ENCODE measurements at places on chromosomes 7 and 10.

- no peak for DNase-seq
Observed at GRCh38 chr10:12020574-12020973, 22.0 kb downstream of the UPF2 start.

- DNase-seq, result no peak
Observed at GRCh38 chr7:150957133-150958020, 20.7 kb downstream of the KCNH2 start.

DNA sequence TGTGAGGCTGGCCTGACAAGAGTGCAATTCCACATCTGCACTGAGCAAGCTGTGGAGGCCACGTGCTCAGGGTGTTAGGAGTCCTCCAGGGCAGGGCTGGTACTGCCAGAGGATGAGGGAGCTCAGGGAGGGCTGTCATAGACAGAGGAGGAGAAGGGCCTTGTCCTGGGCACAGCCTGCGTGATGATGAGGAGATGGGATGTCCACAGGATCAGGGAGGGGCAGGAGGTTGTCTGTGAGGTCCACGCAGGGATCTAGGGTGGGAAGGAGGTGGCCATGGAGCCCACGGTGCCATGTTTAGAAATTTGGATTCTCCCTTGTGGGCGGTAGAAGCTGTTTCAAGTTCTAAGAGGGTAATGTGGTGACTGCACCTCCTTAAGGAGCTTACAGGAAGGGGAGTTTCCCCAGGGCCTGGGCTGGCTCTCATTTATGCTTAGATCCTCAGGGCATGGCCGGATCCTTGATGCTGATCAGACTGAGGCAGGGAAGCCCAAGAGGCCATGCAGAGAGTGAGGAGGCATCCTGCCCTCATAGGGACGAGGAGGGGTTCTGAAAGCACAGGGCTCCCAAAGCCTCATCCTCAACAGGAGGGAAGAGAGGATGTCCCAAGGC is 30.3 kb downstream of the CHAT start:
- no peak for DNase-seq

DNA sequence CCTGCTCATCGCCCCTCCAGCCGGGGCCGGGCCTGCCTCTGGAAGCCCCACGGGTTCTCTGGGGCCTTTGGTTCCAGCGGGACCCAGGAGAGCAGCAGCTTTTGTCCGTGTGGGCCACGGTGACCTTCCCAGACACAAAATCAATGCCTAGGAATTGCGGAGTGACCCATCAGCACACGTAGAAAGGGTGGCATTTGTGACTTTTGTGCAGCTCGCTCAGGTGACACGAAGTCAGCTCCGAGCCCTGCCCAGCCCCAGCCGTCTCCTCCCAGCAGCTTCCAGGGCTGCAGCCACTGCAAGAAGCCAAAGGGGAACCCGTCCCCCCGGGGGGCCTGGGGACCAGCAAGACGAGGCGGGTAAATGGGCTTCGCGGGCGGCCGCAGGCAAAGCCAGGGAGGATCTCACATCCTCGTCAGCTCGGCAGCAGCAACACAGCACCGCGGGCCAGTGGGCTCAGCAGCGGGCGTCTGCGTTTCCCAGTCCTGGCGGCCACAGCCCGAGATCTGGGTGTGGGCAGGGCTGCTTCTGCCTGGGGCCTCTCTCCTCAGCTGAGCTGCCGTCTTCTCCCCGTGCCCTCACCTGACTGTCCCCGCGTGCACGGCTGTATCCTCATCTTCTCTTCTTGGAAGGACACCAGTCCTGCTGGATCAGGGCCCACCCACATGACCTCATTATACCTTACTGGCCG is 88.5 kb downstream of the PAXIP1 start:
- no peak for DNase-seq

DNA sequence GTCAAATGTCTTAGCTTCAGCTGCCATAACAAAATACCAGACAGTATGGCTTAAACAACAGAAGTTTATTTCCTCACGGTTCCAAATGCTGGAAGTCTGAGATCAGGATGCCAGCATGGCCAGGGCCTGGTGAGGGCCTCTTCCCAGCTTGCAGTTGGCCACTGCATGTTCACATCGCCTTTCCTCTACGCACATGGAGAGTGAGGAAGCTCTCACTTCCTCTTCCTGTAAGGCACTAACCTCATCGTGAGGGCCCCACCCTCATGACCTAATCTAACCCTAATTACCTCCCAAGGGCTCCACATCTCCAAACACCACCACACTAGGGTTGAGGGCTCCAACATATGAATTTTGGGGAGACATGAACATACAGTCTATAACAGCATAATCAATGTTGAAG is 14.4 kb downstream of the ZNF33B start:
- DNase-seq, result no peak

DNA sequence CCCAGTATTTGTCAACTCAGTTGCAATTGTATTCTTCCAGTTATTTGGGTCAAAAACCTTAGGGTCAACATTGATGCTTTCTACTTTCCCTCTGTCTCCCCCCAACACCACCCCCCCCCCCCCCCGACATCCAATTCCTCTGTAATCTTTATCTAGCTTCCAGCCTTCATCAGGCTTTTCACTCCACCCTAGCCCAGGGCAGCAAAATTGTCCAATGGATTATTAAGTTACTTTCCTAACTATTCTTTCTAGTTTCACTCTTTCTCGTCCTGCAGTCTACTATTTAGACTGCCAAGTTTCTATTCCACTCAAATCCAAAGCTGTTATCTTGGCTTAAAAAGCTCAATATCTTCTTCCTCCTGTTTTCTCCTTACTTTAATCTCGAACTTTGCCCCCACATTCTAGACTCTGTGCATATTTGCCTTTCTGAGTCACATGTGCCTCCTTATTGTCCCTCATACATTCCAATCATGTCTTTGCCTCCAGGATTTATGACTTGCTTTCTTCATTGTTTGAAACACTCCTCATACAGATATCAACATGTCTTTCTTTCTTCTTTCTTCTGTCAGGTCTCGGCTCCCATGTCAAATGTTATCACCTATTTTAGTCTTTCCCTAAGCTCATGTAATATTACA is 196.6 kb upstream of the TMEM196 start:
- DNase-seq, result no peak

DNA sequence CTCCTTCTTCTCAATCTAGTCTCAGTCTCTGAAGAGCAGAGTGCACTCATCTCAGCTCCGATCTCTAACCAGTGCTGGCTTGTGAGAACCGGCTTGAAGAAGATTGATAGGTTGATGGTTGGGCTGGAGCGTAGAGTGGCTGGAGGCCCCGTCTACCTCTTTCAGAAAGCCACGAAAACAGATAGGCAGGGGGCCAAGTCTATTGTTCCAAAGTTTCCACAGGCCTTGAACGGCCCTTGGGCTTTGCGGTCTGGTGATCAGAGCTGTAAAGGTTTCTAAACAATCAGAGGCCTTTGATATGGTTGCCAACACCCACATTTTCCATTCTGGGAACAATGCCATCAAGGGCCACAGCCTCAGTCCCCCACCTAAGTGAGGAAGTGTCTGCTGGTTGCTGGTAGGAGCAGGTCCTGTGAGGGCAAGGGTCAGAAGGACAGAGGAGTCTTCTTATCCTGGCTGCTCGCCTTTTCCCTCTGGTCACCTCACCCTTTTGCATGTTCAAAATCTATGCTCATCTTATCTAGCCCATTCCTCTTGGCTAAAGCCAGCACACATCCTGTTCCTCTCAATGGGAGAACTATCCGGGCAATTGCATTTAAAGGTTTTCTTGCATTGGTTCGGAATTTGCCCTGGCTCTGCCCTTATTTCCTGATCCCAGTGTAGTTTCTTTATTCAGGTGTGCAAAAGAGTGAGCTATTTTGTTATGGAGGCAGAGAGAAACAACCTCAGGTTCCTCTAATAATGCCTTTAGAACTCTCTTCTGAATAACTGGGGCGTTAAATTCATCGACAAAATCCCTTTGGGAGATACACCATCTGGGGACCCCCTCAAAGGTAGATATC is 70.3 kb upstream of the KMT2E start:
- no peak for DNase-seq

DNA sequence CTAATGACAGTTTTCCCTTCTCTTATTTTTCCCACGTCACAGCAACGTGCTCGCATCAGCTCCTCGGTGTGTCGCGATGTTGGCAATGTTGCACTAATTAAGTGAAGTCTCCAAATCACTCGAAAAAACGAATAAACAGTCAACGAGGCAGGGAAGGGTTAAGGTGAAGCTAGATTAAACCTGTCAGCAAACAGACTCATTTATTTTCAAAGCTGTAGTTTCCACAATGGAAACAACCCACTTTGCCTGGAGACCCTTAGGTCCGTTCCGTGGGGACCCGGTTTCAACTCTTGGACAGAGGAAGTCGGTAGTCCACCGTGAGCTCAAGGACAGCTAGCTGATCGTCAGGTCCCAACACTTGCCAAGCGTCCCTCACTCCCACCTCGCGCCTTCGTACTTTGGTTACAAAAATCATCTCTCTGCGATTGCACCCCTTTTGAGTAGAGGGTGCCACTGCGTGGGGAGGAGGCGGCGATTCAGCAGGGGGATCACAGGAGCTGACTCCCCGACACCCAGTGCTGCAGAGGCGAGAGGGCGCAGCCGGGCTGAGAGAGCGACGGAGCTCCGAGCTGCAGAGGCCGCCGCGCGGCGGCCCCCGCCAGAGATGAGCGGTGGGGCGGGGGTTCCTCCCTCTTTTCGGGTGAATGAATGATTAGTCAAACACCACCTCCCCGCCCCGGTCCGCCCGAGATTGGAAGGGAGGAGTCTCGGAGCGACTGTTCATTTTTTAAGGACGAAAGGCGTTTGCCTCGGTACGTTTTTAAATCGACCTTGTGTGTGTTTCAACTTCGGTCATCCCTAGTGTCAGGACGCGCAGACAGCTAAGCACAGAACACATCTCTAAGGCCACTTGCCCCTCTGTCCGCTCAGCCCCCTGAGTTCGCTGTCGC is 1.3 kb upstream of the BMPER start:
- DNase-seq, result no peak

DNA sequence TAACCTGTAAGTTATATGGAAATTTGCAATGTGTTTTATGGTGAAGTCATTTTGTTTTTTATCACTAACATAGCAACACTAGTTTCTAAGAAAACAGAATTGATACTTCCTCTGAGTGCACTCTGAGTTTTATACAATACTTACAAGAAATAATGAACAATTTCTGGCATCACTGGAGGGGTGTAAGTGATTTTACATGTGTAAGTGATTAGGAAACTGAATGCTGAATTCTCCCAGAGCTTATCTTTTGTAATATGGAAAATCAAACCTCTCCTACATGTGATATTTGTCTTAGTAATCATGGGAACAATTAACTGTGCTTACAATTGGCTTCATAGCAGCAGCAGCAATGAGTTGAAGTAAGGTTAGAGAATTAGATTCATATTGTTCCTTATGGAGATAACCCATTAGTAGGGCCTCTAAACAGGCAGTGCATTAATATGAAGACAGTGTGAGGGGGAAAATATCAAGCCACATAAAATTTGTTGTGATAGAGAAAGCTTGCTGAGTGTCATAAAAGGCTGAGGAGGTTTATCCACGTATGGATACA is 37.4 kb downstream of the SEMA3C start:
- DNase-seq, result no peak

DNA sequence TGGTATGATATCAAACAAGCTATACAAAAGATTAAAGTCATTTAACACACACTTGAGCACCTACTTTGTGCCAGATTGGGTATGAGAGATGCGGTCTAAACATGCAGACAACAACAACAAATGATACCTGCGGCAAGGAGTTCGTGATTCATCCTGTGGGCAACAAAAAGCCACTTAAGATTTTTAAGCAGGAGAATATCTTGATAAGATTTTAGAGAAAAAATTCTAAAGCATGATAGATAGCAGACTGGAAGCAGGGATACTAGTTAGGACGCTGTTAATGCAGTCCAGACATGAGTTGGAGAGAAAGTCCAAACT is 1.6 kb upstream of the KBTBD2 start:
- DNase-seq, result no peak

DNA sequence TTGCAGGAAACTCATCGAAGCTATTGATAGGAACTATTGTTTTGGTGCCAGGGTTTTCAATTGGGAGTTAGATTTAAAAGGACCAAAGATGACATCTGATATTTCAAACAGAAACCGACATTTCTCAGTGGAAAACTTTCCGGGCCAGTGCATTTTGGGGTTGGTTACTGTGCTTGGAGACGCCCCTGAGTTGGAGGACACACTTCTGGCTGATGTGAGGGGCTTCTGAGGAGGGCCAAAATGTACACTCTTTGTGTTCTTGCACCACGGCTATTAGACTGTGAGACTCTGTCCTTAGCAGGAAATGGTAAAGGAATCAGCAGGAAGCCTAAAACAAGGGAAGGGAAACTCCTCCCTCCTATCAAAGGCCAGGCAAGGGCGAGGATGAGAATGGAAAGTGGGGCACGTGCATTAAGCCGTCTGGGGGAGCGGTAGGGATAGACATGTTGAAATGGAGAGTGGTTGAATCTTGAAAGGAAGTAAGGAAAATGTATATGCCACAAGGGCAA is 1.8 kb upstream of the SRGN start:
- DNase-seq, result no peak

GRCh38 chr10:31581741-31582323 is 262.8 kb downstream of the ZEB1 start:
- no peak for DNase-seq

DNA sequence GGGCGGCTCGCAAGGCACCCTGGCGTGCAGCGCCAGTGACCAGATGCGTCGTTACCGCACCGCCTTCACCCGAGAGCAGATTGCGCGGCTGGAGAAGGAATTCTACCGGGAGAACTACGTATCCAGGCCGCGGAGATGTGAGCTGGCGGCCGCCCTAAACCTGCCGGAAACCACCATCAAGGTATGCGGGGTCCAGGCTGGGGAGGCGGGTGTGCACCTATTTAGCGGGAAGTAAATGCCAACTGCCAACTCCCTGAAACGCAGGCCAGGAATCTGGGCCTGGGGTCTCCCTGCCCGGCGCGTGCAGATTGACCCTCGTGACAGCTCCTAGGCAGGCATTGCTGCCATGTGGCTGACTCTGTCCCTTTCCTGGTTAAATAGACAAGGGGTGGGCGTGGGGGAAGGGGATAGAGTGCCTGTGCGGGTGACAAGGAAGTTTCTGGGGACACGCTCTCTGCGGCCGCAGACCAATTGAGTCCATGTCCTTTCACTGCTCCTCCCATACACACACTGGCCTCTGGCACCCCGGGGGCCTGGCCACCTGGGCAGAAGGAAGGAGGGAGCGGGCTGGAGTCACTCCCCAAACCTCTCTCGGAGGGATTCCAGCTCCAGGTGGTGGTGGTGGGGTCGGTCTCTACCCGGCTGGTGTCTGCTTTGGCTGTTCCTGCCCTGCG is 2.7 kb downstream of the EVX1 start:
- DNase-seq, result no peak

GRCh38 chr10:105017691-105018090 is 376.6 kb downstream of the SORCS3 start:
- no peak for DNase-seq

GRCh38 chr10:119337796-119338432 is 130.5 kb downstream of the GRK5 start:
- DNase-seq, result no peak

DNA sequence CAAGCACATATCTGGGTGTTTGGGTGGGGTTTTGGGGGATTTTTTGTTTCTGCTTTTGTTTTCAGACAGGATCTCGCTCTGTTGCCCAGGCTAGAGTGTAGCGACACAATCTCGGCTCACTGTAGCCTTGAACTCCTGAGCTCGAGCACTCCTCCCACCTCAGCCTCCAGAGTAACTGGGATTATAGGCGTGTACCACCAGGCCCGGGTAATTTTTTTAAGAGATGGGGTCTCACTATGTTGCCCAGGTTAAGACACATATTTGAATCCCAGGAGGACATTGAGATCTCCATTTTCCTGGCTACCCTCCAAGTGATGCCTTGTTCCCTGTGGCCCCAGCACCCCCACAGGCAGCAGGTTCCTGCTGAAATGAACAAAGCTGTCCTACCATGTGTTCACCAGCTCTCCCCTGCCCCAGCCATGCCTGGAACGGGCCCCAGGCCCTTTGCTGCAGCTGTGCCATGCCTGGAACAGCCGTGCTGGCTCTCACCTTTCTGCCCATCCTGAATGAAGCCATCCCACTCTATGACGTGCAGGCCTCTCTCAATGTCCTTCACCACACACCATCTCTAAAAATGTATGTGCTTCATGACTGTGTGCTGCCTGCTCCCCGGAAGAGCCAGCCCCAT is 55.0 kb upstream of the DNAAF5 start:
- DNase-seq, result no peak

Data from iPS DF 6.9 (cell line).